Dorsolateral prefrontal cortex (tissue), 122 donors: ENCODE measurements at places on chromosomes 12 and 14. TPM values are rescaled to one million over a fixed set of nuclear protein-coding genes. Genes with fewer than 3 reads are reported as not detected.

SOAT2 gene
- not detected for total RNA-seq

SLC4A8 gene
- 81.5 TPM for total RNA-seq

P2RX2 gene
- not detected for total RNA-seq

NACA gene
- total RNA-seq = 409 TPM
